ENCODE measurements at places on chromosomes 13 and 19.

DNA sequence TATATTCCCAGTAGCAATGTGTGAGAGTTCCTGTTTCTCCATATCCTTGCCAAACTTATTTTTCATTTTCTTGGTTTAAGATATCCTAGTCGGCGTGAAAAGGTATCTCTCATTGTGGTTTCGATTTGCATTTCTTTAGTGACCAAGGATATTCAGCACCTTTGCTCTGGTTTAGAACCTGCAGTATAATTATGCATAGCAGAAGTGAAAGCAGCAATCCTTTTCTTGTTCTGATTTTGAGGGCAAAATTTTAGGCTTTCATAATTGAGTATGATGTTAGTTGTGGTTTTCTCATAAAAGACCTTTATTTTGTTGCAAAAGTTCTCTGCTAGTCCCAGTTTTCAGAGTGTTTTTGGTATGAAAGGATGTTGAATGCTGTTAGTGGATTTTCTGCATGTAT, 491.0 kb downstream of the FGF9 start:
- peaks cover 8% of the 10 kb centered on the region for H3K4me1 ChIP-seq
- DNase-seq, result no peak
- H3K27me3 ChIP-seq, result no peaks in the 10 kb centered on the region
- H3K4me3 ChIP-seq, result no peak overlapping the region
- peak overlapping the region; percentile 43 for H3K27ac ChIP-seq

GRCh38 chr19:52778811-52779210, 7.8 kb downstream of the ZNF600 start:
- H3K27ac ChIP-seq, result no peak overlapping the region
- no peak for DNase-seq
- H3K4me3 ChIP-seq, result no peak overlapping the region
- peaks cover 7% of the 10 kb centered on the region for H3K4me1 ChIP-seq
- peaks cover 12% of the 10 kb centered on the region for H3K36me3 ChIP-seq

GRCh38 chr19:44848036-44848811, 2.1 kb downstream of the NECTIN2 start:
- H3K4me3 ChIP-seq, result peak overlapping the region; percentile 97
- DNase-seq, result peak; percentile 38
- peaks cover 6% of the 10 kb centered on the region for H3K27me3 ChIP-seq

GRCh38 chr19:17767559-17767958, 16.3 kb downstream of the FCHO1 start:
- DNase-seq, result no peak
- H3K36me3 ChIP-seq, result peaks cover 9% of the 10 kb centered on the region
- no peaks in the 10 kb centered on the region for H3K27me3 ChIP-seq
- no peak overlapping the region for H3K27ac ChIP-seq

GRCh38 chr19:4519172-4519496, 848 bp upstream of the PLIN4 start:
- H3K4me3 ChIP-seq, result no peak overlapping the region
- no peak for DNase-seq
- peaks cover 72% of the 10 kb centered on the region for H3K27me3 ChIP-seq

DNA sequence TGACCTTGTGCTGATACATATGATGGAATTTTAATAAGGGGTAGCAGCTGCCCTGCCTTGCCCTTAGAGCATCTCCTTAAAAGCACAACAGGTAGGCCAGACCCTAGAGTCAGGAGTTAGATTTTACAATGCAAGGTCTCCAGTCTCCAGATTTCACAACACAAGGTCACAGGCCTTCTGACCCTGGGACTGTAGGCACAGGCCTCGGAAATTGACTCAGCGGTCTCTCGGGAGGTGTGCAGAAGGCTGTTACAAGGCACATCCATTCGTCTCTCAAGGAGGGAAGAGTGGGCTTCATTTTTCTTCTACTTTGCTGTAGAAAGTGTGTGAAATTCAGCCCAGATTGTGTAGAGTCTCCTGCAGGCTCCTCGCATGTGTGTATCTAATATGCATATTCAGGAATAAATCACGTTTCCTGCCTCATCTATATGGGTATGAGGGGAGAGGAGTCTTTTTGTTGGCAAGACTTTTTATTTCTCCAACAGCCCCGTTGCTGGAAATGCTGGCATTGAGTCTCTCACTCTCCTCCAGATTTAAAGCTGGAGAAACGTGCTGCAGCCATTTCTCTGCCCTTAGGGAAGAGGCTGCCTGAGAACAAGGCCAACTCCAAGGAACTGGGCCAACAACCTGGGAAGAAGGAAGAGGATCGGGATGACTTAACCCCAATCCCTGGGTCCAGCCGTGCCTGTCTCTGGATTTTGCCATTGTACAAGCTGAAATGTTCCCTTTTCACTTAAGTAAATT, 24.5 kb downstream of the UQCRFS1 start:
- no peak overlapping the region for H3K4me3 ChIP-seq
- no peak overlapping the region for H3K27ac ChIP-seq
- H3K36me3 ChIP-seq, result no peaks in the 10 kb centered on the region

DNA sequence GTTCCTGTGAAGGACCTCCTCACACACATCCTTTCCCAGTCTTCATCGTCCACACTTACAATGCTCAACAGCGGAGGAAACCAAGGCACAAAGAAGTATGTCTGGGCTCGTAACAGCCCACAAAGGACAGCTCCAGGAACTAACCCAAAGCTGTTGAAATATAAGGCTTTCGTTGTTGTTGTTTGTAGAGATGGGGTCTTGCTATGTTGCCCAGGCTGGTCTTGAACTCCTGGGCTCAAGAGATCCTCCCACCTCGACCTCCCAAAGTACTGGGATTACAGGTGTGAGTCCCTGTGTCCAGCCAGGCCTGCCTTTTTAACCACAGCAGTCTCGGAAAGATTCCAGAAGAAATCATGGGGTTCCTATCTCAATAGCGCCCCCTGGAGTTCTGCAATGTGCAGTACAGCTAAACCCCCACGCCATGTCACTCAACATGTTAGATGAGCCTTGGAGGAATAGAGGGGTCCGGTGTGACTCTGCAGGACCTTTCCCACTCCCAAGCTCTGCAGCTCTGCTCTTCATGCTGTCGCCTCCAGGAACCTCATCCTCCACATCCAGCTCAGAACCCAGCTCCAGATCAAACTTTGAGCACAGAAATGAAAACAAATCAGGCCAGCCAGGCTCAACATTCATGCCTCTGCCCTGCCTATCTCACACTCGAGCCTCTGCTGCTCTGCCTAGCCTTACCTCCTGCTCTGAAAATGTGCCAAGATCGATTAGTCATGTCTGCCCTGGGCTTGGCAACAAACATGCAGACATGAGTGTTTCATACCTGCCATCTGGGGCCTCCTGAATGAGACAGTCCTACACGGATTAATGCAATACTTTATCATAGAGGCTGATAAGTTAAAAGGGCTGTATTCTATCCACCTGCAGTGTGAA, 7.5 kb downstream of the PLA2G4C start:
- peak overlapping the region; percentile 56 for H3K4me3 ChIP-seq
- H3K4me1 ChIP-seq, result no peaks in the 10 kb centered on the region
- no peaks in the 10 kb centered on the region for H3K36me3 ChIP-seq
- H3K27ac ChIP-seq, result no peak overlapping the region
- H3K27me3 ChIP-seq, result peaks cover 6% of the 10 kb centered on the region

- H3K36me3 ChIP-seq, result no peaks in the 10 kb centered on the region
- H3K4me1 ChIP-seq, result 0 out of 2 replicates have a peak, but pooled peaks cover 4% of the 10 kb centered on the region
- H3K27me3 ChIP-seq, result peaks cover 49% of the 10 kb centered on the region
- peak; percentile 78 for DNase-seq
- peak within 1 kb of the TSS; percentile 68 for H3K4me3 ChIP-seq
Measured at GRCh38 chr19:10270616-10271394, at the start of gene ICAM1. Gene ICAM1, plus strand, starts transcription at chr19:10271120. Its CDS starts 40 bp downstream, at chr19:10271160.
